ENCODE measurements at places on chromosomes 7 and 10.

- no peak for DNase-seq
Measured at GRCh38 chr7:36261019-36261754, 108.1 kb downstream of the EEPD1 start.

- no peak for DNase-seq
Measured at GRCh38 chr7:67788669-67789068, 792.0 kb downstream of the TYW1 start.

GRCh38 chr7:20700453-20701227, 85.2 kb downstream of the ABCB5 start:
- DNase-seq = no peak

GRCh38 chr10:69334302-69335062, 56.2 kb downstream of the HK1 start:
- DNase-seq = no peak
